ENCODE measurements at places on chromosomes 11 and 22.

DNA sequence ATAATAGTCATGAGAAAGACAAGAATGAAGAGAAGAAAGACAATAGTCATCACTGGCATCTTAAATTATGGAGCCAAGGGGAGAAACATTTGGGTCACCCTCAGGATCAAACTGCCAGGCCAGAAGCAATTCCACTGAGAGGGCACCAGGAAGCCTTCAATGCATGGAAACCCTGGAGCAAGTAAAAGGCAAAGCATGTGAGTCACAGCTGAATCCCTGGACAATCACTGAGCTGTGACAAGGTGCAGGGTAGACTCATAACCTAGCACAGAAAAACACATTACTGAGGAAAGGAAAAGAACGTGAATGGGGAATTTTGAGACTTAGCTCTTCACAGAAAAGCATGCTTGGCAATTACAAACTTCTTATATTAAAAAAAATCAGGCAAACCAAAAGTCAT, 1.6 kb downstream of the KCNJ1 start:
- DNase-seq, result no peak

DNA sequence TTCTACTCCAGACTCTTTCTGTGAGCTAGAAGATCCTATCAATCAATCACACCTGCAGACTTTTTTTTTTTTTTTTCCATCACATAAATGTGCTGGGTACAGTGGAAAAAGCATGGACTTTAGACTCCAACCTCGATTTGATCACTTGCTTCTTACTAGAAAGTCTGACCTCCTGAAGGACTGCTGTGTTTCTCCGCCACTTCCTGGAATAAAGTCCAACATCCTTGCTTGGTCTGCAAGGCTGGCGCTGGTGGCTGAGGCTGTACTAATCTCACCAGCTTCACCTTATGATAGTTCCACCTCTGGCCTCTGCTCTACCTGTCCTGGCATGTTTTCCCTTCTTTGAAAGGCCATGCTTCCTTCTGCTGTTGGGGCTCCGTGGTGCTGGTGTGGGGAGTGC, 60.9 kb upstream of the SESN3 start:
- no peak for DNase-seq

- DNase-seq, result no peak
These were observed 121.9 kb downstream of the ARHGAP42 start for GRCh38 chr11:100808904-100809491.

DNA sequence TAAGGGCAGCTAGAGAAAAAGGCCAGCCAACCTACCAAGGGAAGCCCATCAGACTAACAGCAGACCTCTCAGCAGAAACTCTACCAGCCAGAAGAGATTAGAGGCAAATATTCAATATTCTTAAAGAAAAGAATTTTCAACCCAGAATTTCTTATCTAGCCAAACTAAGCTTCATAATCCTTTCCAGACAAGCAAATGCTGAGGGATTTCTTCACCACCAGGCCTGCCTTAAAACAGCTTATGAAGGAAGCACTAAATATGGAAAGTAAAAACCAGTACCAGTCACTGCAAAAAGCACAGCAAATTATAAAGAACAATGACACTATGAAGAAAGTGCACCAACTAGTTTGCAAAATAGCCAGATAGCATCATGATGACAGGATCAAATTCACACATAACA, 30.6 kb upstream of the CASP12 start:
- DNase-seq, result no peak

DNA sequence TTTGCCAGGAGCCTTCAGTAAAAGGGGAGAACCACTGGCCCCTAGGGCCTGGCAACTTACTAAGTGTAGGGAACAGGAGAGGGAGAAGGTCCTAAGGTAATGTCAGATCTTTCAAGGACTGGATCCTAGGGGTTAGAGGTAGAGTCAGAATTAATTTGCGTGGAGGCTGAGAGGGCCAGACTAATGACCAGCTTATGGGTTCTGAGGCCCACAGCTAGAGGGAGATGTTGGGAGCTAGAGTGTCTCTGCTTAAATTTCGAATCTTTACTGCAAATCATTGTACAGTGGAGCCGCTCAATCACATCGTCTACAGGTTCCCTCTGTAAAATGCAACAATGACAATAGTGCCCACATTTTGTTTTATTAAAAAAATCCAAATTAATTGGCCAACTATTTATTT, 31.4 kb downstream of the CLMP start:
- DNase-seq, result no peak

DNA sequence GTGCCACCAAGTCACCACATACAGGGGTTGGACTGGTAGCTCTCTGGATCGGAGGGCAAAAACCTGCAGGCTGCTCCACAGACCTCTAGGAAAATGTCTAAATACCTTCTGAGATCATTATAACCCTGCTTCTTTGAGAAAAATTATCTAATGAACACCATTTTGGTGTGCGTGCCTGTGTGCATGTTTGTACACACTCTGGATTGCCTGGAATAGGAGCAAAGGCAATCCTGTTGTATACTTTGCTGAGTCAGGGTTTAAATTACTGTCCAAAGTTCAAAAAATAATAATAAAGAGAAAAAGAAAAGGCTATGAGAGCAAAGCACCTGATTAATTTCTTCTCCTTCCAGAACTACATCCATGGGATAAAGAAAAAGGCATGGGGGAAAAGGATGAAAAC, 11.0 kb downstream of the JAML start:
- no peak for DNase-seq

DNA sequence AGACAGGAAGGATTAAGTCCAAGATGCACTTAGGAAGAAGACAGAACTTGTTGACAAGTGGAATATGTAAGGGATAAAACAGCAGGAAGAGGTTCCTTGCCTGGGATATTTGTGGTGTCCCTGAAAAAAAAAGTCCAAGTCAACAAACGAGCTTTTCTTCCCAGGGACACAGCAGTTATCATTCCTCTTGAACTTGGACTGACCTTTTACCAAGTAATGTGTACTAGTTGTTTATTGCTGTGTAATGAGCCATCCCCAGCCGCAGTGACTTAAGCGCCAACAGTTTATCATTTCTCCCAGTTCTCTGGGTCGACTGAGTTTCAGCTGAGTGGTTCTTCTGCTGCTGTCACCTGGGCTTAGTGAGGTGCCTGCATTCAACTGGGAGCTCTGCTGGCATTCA, 37.0 kb downstream of the KREMEN1 start:
- DNase-seq, result no peak

DNA sequence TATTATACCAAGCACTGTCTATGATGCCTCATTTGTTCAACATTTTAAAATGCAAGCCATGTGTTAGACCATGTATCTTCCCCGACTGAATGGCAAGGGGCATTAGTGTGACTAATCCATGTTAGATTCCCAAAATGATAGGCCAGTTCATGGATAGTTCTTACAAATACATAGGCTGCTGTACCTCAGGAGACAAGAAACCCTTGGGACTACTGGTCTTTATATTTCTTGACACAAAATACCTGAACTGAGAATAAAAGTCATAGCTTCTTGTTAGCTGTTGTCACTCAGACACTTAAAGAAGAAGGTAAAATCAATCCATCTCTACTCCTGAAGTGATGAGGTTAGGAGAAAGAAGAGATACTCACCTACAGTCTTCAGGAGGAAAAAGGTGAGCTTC, at the start of gene OR8D4:
OR8D4 (plus strand) TSS at position 301 of the 400 bp plus-strand sequence. CDS start 4,265 bp downstream, outside the sequence.
- no peak for DNase-seq
